CMK (cell line): ENCODE measurements at places on chromosomes 6 and 20.

DNA sequence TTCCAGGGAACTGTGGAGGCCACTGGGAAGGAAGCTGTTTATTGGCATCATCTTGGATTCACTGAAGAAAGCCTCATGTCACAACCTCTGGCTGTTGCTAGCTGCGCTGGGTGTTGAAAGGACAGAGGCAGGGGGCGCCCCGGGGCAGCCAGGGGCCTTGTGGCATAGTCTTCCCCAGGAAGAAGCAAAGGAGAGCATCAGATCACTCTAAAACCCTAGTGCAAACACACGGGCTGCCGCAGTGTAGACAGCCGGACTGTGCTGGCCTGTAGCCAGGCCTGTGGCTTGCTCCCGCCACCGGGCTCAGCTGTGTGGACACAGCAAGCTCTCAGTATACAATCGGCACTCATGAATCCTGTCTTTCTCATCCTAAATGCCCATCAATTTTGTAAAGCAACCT lies 23.8 kb upstream of the SMOC2 start:
- no peak for DNase-seq

DNA sequence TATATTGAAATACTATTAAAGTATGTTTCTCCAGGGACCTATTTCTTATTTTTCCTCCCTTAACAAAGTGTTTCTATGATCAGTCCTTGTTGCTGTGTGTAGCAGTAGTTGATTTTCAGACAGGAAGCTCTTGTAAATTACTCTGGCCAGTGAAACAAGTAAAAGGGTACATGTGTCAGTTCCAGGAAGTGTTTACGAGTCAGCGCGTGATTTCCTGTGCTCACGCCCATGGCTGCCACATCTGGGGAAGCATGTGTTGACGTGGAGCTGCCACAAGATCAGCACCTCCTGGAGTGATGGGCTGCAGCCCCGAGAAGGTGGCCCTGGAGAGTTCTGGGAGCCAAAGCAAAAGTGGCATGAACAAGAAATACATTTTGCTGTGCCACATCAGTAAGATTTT lies 38.6 kb upstream of the GGTLC1 start:
- DNase-seq: peak; percentile 15

DNA sequence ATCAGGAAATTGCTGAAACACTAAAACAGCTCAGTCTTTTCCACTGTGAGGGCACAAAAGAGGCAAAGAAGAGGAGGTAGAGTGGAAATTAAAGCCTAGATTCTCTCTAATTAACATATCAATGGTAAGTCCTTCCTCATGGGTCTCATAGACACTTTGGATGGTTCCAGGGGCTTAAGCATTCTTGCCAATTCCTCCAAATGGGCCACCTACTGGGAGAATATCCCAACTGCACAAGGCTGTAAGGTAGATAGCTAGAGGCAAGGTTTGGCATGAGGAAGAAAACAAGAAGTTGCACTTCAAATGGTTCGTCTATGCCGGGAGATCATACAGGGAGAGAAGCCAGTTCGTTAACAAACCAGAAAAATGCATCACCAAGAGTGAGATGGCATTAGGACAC lies 107.6 kb upstream of the KHDRBS2 start:
- no peak for DNase-seq

- DNase-seq: no peak
These were observed 53.6 kb upstream of the LRRC1 start for GRCh38 chr6:53741034-53741823.

DNA sequence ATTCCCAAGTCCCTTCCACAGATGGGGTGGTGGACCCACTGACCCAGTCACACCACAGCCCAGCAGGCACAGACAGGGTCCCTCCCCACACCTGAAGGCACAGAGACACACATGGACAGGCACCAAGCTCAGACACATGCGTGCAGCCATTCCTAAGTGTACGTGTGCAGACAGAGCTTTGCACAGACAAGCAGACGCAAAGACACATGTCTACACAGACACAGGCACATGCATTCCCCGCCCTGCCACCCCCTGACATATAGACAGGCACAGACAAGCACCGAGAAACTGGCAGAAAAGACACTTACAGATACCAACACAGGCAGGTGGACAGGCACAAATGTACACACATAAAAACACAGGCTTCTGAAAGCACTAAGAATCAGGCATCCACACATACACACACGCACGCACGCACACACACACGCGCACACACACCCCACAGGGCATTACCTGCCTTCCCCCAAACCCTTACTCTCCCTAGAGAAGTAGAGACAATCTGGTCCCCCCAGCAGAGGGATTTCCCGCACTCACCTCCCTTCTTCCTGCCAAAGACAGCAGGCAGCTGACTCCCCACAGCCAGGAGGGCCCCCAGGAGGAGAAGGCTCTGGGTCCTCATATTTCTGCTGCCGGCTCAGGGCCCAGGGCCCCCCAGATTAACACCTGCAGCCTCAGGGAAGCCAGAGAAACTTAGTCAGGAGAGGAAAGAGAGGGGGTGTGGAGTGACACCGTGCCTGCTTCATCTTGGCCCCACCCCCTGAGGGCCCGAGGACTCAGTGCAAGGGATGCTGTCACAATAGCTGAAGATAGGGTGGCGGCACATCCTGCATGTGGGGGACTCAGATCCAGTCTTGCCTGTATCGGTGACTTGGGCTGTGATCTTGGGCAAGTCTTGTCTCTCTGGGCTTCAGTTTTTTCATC lies at the start of gene WFDC5:
Gene WFDC5, minus strand, starts transcription at position 710 of the 921 bp plus-strand sequence. Its CDS starts 91 bp downstream, at position 619.
- no peak for DNase-seq

GRCh38 chr6:167393731-167394130 lies 68.8 kb downstream of the TTLL2 start:
- no peak for DNase-seq

- peak; percentile 18 for DNase-seq
These were observed 52.2 kb upstream of the FAM83C start for GRCh38 chr20:35344354-35344837.

- no peak for DNase-seq
These were observed 120.9 kb downstream of the TIAM2 start for GRCh38 chr6:155115893-155116570.

DNA sequence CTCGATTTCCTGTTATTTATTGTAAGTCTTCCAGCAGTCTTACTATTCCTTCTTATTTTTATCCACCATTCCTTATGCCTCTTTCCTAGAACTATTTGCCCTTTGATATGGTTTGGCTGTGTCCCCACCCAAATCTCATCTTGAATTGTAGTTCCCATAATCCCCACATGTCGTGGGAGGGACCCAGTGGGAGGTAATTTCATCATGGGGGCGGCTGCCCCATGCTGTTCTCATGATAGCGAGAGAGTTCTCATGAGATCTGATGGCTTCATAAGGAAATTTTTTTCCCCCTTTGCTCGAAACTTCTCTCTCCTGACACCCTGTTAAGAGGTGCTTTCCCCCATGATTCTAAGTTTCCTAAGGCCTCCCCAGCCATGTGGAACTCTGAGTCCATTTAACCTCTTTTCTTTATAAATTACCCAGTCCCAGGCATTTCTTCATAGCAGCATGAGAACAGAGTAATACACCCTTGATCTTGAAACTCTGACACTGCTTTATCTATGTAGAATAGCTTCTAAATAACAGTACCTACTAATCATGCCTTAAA lies 48.8 kb downstream of the PLN start:
- DNase-seq: no peak

GRCh38 chr6:166354965-166355364 lies 12.6 kb upstream of the SFT2D1 start:
- no peak for DNase-seq

DNA sequence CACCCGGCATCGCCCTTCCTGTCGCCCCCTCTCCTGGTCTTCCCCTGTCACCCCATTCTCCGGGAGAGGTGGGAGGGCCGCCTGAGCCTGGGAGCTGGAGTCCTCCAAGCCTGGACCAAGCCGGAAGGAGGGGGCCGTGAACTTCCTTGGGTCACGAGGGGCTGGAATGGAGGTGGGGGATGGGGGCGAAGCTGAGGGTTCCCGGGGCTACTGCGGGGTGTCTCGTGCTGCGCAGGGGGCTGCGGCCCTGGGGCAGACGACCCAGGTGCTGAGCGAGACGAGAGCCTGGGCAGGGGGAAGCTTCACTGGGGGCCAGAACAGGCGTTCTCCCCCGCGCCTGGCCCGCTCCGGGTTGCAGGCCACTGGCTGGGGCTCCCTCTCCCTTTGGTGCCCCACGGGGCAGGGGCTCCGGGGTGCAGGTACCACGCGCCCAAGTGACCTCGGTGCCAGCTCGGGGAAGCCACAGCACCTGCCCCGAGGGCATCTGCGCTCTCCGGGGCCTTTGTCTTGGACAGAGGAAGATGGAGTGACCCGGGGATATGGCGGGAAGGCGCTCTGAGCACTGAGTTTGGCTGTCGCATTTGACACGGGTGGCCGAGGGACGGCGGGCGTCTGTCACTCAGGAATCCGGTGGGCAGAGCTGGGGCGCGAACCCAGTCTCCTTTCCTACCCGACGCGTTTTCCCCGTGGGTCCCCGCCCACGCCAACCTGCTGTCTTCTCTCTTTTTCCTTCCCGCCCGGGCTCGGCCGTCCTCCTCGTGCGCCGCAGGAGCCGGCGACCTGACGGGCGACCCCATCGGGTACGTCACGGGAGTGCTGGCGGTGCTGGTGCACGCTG lies 1.2 kb downstream of the SLC35D3 start:
- DNase-seq: no peak

- peak; percentile 48 for DNase-seq
These were observed 93.1 kb downstream of the PRND start for GRCh38 chr20:4814696-4815252.

DNA sequence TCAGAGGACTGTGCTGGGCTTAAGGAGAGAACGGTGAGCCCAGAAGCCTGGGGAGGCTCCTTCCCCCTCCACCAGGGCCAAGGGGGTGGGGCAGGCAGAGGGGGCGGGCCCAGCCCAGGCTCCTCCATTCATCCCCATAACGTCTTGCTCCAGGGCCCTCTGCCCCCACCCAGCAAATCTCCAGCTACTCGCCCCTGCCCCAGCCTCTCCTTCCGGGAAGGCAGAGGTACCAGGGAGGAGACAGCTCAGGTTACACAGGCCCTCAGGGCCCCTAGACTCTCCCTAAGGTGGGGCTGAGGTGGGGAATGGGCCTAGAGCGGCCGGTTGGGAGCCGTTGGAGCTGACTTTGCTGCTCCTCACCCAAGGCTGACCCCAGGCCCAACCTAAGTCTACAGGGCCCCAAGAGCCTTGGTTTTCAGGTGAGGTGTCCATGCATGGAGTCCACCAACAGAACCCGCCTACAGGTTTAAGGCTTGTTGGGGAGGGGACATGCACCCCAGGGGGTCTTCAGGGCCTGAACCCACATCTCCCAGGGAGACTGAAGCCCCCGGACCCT lies 1.2 kb downstream of the LAMA5 start:
- DNase-seq: no peak

DNA sequence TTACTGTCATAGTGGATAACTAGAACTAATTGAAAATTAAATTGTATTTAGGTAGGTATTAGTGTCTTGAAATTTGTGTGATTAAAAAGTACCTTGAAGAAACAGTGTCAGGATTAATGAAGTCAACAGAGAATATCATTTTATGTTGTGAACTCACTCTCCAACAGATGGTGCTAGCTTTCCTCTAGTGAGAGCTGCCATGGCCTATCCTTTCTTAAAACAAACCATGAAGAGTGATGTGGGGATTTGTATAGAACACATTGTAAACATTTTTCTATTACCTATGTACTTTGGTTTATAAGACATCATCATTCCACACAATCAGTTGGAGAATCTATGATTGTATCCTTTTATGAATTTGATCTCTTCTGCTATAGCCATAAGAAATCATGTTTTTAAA lies 4.8 kb upstream of the SRSF12 start:
- no peak for DNase-seq

- DNase-seq: no peak
These were observed 43.1 kb downstream of the MBOAT1 start for GRCh38 chr6:20169119-20169557.

GRCh38 chr20:25692499-25692898 lies 4.2 kb downstream of the ZNF337 start:
- DNase-seq: no peak

DNA sequence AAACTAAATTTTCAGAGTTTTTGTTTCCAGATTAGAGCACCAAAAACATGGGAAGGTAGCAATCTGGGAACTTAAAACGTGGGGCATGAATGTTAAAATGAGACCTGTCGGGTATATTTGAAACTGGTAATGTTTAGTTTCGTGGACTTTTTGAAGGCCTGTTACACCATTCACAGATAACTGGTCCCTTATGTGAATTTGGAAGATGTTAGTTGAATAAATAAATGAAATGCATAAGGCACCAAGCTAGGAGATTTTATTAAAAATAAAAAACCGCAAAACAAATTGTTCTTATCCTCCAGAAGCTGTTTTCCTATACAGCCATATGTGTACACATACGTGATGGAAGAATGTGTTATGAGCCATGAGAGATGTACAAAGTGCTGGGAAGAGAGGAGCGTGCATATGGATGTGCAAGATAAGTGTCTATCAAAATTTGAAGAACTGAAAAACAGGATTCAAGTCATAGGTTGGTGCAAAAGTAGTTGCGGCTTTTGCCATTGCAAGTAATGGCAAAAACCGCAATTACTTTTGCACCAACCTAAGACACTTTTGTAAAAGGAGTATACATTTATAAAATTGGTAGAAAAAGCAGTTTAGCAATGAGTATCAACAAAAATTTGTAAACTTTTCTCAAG lies 700 bp upstream of the MCUR1 start:
- DNase-seq: peak; percentile 34

DNA sequence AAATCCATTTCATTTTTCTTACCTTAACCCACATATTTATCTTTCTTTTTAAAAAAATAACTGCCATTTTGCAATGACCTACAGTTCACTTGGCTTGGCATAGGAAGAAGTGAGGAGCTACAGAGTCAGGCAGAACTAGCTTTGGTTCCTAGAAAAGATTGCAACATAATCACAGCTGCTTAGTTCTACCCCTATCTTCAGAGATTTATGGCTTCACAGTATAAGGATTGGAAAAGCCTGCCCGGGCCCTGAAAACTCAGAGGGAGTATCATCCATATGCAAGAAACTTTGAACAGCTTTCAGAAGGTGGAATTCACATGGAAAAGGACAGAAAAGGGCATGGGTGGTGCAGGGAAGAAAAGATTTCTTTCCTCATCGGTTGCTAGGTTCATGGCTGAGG lies 774.3 kb upstream of the CHD6 start:
- DNase-seq: no peak

DNA sequence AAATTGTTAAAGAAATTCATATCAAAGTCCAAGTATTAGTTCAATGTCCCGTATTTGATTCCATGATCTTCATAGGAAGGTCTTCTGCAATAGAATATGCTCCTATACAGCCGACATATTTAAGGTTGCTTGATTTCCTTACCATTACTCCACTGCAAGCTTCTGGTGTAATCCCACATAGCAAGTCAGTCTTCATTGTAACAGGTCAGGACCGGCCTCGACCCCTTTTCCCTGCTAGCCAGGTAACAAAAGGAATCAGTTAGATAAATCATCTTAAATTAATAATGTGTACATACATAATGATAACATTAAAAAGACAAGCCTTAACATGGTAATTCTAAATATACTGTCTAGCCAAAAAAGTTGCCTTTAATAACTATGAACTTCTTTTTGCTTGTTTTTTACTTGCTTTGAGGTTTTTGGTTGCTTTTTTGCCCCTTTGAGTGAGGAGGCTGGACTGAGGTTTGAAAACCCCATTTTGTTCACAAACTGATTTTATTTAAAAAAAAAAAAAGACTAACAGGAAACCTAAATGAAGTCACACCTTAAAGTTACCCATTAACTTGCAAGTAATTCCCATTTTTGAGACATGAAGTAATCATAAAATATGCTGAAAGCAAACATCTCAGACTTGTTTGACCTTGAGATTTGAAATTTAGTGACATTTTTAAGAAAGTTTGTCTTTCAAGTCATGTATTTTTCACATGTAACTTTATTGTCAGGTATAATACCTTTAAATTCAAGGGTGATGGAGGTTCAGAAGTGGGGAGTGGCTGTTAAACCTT lies 19.2 kb upstream of the SNX14 start:
- DNase-seq: no peak
